Activated naive CD4-positive, alpha-beta T cell treated with anti-CD3 and anti-CD28 coated beads, Interleukin-2, amount 50 U/mL, for 72 hours (primary cell): ENCODE measurements at places on chromosomes 13 and 19.

DNA sequence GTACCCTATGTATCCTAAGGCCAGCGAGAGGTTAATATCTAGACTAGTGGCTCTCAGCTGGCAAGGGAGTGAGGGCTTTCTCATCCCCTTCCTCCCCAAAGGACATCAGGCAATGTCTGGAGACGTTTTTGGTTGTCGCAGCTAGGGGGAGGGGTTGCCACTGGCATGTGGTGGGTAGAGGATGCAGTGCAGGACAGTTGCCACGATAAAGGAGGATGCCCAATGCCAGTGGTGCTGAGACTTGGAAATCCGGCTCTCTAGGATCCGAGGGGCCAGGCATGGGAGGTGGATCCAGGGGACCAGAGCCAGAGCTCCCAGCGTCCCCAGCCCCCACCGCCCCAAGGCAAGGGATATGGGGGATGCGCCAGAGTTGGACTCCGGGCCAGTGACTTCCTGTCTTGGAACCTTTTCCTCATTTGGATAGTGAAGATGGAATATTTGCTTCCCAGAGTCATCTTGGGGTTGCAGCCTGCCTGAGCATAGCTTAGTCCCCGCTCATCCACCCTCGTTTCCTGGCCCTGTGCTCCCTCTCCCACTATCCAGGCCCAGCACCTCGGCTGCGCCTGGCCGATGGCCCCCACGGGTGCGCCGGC, 4.9 kb downstream of the SSC5D start:
- no peak for DNase-seq

DNA sequence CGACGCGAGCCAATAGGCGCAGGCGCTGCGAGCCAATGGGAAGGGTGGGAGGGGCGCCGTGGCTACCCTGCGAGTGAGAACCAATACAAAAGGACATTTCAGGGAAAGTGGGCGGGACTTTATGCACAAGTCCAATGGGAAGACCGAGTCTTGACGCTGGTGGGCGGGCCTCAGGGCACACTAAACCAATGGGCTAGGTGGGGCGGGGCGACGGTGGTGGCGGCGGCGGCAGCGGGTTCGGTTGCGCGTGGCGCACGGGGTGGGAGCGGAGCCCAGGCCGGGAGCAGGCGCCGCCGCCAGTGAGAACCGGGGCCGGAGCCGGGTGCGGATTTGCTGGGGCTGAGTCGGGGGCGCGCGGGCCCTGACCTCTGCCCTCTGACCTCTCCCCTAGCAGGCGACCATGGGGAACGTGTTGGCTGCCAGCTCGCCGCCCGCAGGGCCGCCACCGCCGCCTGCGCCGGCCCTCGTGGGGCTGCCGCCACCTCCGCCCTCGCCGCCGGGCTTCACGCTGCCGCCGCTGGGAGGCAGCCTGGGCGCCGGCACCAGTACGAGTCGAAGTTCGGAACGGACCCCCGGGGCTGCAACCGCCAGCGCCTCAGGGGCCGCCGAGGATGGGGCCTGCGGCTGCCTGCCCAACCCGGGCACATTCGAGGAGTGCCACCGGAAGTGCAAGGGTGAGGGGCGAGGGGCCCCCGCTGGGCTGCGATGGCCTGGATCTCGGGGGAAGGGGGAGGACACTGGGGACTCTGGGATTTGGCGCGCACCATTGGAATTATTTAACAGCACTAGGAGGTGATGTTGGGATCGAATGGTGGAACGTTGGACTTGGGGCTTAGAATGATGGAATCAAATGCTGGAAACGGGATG, at the start of gene TOMM40:
Gene TOMM40, plus strand, starts transcription at position 239 of the 867 bp plus-strand sequence. Its CDS starts 162 bp downstream, at position 401.
- DNase-seq: peak; percentile 65

GRCh38 chr13:31462766-31463165, 263.0 kb downstream of the B3GLCT start:
- DNase-seq: no peak

DNA sequence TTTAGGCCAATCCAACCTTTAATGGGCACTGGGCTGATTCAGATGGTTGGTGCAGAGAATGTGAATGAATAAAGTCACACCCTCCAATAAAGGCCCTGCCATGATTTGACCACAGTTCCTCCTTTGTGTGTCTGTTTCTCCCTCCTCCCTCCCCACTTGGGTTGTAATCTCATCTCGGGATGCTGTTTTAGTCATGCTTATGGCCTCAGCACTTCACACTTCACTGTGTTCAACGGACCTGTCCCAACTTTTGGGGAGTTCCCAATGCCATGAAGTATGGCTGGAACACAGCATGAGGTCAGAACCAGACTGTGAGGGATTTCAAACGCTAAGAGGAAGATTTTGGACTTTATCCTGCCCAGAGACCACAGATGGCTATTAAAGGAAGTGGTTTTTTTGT, 5.6 kb upstream of the RAB8A start:
- DNase-seq: no peak

DNA sequence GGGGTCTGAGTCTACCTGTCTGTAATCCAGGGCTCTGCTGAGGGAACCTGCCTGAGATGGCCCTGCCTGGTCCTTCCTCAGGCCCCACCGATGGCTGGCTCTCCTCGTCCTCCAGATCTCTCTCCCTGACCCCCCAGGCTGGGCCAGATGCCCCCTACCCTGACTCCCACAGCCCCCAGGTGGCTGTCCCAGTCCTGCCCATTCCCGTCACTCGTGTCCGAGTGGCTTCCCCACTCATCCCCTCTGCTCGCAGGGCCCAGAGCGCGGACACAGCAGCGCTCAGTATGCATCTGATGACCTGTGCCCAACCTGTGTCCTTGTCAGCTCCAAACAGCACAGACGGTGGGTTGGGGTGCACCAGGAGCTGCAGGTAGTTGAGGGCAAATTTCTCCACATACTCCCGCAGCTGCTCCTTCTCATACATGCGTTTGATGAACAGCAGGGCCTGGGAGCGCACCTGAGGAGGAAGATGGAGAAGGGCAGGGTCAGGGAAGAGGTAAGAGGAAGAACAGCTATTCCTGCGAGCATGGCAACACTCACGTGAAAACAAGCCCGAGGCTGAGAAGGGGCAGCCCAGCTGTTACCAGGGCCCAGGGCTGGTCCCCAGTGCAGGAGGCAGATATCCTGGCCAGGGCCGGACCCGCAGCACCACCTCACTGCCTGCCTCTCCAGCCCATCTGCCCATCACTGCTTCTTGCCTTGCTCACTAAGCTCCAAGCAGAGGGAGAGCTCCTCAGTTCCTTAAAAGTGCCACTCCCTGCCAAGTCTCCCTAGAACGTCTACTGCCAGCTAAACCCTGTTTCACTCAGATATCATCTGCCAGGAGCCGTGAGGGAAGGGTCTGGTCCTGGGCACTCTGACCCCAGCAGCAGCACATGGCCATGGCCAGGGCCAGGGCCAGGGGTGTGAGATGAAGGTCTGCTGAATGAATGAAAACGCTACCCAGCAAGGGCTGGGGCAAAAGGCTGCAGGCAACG, 11.1 kb upstream of the RSPH6A start:
- DNase-seq: no peak

- DNase-seq: peak; percentile 28
These were observed at the start of gene CCNA1 for GRCh38 chr13:36432106-36432544. Gene CCNA1, plus strand, starts transcription at chr13:36432495. Its CDS starts 562 bp downstream, at chr13:36433057.

DNA sequence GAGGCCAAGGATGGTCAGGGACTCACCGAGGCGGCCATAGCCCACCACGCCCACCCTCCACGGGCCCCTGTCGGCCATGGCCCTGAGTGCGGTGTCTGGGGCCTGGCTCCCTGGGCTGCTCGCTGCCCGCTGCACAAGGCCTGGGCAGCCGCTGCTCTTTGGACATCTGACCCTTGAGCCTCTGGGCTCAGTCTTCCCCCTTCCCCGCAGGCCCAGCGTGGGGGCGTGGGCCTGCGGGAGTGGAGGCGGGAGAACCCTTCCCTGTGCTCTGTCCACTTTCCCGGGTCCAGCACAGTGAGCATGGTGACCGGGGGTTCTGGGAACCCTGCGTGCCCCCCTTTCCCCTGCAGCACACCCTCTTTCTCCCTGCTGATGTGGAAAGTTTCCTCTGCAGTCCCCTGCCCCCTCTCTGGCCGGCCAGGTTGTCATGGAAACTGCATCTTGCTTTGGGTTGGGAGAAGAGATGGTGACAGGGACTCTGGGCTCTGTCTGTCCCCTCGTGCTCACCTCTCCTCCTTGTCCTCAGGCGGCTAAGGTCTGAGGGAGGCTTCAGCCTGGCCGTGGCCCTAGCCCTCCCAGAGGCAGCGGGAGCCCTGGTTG, at the start of gene ASPDH:
Gene ASPDH, minus strand, starts transcription at position 168 of the 600 bp plus-strand sequence. Its CDS starts 90 bp downstream, at position 78.
- no peak for DNase-seq

DNA sequence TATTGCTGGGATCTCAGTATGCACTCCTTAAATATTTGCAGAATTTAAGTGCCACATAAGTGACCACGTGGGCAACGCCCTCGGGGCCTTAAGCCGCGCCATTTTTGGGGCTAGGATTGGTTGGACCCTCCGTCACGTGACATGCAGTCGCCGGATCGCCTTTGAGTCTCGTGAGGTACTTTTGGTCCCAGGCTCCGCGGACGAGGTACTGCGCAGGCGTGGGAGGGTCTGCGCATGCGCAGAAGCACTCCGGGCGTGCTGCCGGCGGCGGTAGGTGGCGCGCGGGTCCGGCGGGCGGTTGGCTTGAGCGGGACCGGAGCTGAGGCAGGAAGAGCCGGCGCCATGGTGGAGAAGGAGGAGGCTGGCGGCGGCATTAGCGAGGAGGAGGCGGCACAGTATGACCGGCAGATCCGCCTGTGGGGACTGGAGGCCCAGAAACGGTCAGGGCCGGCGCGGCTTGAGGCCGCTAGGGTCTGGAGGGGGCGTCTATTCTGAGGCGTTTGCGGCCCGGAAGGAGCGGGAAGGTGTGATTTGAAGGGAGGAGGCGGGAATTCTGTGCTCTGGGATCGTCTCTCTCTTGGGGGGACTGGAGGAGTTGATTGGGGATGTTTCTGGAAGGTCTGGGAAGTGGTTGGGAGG, at the start of gene SAE1:
Gene SAE1, plus strand, starts transcription at position 247 of the 639 bp plus-strand sequence. Its CDS starts 96 bp downstream, at position 343.
- DNase-seq: peak; percentile 93

DNA sequence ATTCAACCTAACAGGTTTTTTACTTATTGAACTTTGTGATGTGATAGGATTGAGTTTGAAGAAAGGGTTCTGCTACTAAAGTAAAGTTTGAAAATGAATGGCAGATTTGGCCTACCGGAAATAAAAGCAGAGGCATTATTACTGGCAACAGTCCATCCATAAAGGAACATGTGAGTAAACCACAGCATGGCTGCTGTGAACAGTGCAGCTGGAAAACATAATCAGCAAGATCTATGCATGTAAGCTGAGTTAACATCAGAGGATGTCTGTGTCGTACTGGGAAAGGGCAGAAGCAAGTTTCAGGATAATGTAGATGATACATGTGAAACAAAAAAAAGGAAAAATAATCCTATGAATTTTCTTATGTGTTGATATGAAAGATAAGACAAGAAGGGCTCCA, 87.6 kb downstream of the CYSLTR2 start:
- DNase-seq: no peak

GRCh38 chr13:35016362-35017112, 74.5 kb downstream of the NBEA start:
- DNase-seq: no peak

DNA sequence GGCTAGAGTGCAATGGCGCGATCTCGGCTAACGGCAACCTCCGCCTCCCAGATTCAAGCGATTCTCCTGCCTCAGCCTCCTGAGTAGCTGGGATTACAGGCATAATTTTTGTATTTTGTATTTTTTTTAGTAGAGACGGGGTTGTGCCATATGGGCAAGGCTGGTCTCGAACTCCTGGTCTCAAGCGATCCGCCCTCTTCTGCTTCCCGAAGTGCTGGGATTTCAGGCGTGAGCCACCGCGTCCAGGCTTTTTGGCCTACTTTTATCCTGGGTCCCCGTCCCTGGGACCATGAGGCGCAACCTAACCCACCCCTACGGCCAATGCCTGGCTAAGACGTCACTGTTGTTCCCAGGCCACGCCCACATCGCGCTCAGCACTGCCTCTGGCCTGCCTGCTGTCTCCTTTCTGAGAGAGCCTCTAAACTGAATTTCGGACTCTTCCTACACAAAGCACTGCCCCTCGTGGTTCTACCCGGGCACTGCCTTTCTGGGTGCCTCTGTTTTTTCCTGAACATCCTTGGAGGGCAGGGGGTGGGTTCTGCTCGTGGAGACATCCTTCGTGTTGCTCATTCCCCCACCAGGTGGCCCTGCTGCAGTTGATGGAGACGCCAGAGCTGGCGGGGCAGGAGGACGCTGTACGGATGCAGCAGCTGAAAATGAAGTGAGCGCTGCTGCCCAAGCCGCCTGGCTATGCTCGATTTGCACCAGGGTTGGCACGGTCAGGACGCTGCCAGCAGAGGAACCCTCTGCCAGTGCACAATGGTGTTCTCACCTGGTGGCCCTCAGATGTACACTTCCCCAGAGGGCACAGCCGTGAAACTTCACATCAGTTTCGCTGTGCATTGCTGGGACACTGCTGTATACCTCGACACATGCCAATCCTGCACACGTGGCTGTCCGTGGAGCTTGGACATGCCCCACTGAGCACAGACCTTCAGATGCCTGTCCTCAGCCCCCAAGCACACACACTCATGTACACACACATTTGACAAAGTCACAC, 2.0 kb downstream of the REX1BD start:
- DNase-seq: no peak

DNA sequence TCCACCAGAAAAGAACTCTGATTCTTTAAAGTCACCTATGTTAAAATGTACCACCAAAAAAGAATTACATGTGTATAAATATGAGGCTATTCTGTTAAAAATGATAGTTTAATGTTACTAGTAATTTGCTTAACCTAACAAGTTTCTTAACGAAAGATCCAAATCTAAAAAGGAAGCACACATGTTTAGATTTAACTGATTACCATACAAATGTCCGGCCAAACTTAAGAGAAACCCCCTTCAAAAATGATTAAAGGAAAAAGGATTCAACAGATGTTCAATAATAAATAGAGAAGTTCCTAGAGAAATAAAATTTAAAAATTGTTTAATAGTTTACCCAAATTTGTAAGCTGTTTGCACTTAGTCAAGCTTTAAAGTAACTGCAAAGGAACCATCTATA, 5.0 kb upstream of the ZNF69 start:
- no peak for DNase-seq

GRCh38 chr13:95083066-95083465, 218.2 kb downstream of the ABCC4 start:
- DNase-seq: no peak

- no peak for DNase-seq
These were observed 531.7 kb upstream of the ARGLU1 start for GRCh38 chr13:107099661-107100060.

- DNase-seq: no peak
These were observed 17.7 kb downstream of the POLRMT start for GRCh38 chr19:615619-616018.

- DNase-seq: no peak
These were observed 2.4 kb downstream of the ZBTB45 start for GRCh38 chr19:58516964-58517833.

DNA sequence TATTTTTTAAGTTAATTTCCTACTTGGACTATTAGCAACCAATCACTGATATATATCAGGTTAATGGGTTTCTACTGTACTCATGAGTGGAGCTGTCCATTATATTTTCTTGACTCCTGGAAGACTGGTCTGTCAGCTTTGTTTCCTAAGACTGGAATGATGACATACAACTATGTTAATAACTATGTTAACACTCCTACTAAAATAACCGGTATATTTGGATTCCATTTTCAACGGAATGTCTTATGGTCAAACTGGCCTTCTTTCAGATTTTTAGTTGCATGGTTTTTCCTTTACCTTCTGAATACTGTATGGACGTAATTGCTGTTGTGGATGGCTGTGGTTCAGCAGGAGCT, 45.8 kb upstream of the GPI start:
- DNase-seq: no peak
